ENCODE measurements at places on chromosomes 1 and 21.

GRCh38 chr1:246152986-246153431 is 354.1 kb downstream of the SMYD3 start:
- no peak for DNase-seq

DNA sequence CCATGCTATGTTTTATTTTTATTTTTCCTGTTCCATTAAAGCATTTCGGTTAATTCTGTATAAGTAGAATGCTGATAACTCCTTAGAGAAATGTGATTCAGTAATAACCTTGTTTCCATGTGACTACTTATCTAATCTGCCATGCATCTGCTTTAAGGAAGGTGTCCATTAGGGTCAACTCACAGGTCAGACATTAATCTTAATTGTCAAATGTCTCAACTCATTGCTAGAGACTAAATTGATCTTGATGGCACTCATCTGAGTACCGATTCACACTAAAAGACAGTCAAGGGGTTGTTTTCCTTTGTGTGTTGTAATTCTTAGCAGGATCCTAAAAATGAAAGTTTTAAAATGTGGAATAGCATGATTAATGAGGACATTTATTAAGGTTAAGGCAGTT is 41.8 kb downstream of the ITSN1 start:
- DNase-seq: no peak

DNA sequence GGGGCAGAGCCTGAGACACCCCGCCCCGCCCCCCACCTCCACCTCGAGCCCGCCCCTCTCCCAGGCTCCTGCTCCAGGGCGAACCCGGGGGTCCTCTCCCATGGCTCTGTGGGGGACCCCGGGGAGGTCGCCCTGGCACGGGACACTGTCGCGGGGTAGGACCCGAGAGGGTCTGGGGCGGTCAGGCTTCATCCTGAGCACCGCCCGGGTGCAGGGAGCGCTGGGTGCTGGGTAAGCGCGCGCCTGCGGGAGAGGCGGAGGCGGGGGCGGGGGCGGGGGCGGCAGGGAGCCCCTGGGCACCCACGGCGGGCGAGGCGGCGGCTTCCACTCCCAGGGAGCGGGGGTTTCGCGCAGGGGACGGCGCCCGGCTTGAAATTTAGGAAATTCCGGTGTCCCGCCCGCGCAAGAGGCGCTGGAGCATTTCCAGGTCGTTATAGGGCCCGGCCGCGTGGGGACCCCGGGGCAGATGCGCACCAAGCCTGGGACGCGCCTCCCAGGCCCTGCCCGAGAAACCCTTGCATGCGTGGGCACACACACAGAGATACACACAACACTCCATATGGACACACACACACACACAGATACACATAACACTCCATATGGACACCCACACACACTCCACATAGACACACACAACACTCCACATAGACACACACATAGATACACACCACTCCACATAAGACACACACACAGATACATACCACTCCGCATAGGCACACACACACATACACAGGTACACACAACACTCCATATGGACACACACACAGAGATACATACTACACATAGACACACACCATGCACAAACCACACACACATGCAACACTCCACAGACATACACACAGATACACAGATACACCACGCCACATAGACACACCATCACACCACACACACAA is 48.7 kb upstream of the SLC19A1 start:
- DNase-seq: no peak

DNA sequence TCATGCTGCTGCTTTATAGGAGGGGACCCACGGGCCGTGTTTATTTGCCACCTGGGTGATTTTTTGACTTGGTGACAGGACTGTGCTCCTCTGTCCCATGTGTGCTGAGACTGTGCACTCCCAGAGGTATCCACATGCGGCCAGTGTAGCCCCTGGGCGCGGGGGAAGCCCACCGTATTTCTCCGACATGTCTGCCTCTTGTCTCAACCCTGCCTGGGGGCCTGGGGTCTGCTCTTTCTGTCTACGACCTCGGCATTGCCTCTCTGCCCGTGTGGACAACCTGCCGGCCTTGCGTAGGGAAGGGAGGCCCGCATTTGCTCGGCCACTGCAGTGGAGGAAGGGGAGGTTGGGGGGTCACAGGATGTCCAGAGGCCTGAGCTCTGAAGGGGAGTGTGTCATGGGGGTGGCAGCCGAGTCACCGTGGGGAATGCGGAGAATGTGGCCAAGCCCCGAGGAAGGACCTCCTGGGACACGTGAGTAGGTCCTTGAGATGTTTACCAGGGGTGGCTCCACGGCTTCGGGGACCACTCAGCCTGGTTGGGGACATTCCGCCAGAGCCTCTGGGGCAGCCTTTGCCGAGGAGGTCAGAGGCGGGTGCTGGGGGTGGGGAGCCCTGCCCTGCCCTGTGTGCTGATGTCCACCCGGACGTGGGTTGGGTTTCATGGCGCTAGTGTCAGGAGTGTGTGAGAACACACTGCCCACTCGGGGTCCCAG is 11.0 kb downstream of the PRKCZ start:
- no peak for DNase-seq

- DNase-seq: no peak
Observed at GRCh38 chr1:157951230-157951629, 42.2 kb upstream of the KIRREL1 start.

- no peak for DNase-seq
Observed at GRCh38 chr1:165629848-165630628, 996 bp upstream of the MGST3 start.

- DNase-seq: no peak
Observed at GRCh38 chr21:25405984-25406383, 201.3 kb downstream of the MRPL39 start.

GRCh38 chr1:212287261-212287895 is 2.2 kb downstream of the PPP2R5A start:
- DNase-seq: no peak

DNA sequence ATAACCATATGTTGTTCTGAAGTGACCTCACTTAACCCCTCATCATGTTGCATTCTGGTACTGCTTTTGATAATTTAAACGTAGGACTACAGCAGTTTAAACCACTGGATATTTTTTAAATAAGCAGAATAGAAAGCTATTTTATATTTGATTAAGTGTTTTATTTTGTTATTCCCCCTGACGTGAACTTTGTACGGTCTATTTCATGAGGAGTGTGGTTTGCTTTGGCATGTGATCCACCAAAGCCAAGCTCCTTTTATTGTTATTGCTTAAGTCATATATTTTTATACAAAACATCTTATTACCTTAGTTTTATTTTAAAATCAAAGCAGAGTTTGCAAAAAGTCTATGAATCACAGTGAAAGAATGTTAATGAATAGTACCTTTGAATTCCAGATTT is 101.4 kb upstream of the L1TD1 start:
- DNase-seq: no peak

DNA sequence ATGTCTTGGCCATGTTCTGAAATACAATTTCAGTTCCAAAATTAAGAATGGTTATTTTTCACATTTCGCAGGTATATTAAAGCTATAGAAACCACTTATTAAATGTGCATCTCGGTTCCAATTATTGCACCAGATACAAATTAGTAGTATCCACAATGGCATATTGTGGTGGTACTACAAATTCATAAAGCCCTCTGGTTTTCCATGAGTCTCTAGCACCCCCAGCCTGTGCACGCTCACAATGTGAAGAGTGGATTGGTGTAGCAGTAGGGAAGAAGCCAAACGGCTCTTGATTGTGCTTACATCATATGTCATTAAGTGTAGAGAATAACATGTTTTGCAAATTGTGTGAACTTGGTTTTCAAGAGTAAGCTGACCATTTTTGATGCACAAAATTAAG is 1.9 kb upstream of the BRINP3 start:
- DNase-seq: no peak

GRCh38 chr1:245409341-245410195 is 254.8 kb downstream of the KIF26B start:
- DNase-seq: no peak

- no peak for DNase-seq
Observed at GRCh38 chr1:247335882-247336281, 4.2 kb upstream of the ZNF496 start.

DNA sequence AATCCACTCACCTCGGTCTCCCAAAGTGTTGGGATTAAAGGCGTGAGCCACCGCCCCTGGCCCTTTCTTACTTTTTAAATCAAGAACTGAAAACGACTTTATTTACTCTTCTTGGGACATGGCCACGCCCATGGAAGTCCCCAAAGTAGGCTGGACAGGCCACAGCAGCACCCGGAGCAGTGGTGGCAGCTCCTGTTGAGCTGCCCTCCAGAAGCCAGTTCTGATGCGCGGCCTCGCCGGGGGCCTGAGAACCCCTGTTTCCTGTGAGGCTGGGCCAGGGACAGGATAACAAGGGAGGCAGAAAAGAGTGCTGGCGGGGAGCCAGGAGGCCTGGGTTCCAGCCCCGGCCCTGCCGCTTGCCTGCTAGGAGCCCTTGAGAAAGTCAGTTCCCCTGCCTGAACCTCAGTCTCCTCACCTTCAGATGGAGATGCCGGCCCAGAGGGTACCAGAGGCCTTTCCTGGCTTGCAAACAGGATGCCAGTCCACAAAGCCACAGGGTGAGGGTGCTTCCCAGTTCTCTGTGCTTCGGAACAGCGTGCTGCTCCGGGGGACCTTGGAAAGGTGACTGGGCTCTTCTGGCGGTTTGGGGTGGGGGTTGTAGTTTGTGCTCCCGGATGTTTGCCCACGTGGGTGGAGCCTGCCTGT is 59.4 kb downstream of the RUNX3 start:
- DNase-seq: no peak

DNA sequence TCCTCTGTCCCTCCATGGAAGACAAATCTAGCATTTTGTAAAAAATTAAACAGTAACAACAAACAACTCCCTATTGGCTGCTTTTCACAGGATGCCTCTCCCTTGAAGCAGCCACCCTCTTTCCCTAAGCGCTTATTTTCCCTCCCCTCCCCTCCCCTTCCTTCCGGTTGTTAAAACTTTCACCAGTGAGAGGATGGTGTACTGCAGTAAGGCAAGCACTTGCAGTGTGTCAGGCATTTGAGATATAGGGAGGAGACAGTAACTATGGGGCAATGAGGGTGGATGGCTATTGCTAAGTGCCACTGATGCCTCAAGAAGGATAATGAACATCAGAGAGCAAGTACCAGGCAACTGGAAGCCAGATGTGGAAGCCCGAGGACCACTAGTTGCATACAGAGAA is 19.1 kb upstream of the KIAA1614 start:
- no peak for DNase-seq

Measured in brain microvascular endothelial cell (primary cell).